ENCODE measurements at places on chromosomes 2 and 18.

GRCh38 chr2:192978395-192978794 is 783.7 kb upstream of the TMEFF2 start:
- no peak for DNase-seq

GRCh38 chr2:127624320-127624755 is 21.6 kb upstream of the GPR17 start:
- DNase-seq, result peak; percentile 51

- no peak for DNase-seq
Measured at GRCh38 chr2:29450596-29451222, 335.5 kb downstream of the CLIP4 start.

GRCh38 chr18:770583-770961 is 41.5 kb downstream of the YES1 start:
- DNase-seq, result no peak

GRCh38 chr2:206784559-206785353 is 19.4 kb downstream of the FASTKD2 start:
- no peak for DNase-seq

GRCh38 chr2:204888222-204888621 is 342.9 kb downstream of the PARD3B start:
- DNase-seq, result no peak

All from upper lobe of right lung (tissue), 1 donor.